Inflammatory macrophage treated with lipopolysaccharide for 1 hour (primary cell): ENCODE measurements at places on chromosomes 6 and 20.

DNA sequence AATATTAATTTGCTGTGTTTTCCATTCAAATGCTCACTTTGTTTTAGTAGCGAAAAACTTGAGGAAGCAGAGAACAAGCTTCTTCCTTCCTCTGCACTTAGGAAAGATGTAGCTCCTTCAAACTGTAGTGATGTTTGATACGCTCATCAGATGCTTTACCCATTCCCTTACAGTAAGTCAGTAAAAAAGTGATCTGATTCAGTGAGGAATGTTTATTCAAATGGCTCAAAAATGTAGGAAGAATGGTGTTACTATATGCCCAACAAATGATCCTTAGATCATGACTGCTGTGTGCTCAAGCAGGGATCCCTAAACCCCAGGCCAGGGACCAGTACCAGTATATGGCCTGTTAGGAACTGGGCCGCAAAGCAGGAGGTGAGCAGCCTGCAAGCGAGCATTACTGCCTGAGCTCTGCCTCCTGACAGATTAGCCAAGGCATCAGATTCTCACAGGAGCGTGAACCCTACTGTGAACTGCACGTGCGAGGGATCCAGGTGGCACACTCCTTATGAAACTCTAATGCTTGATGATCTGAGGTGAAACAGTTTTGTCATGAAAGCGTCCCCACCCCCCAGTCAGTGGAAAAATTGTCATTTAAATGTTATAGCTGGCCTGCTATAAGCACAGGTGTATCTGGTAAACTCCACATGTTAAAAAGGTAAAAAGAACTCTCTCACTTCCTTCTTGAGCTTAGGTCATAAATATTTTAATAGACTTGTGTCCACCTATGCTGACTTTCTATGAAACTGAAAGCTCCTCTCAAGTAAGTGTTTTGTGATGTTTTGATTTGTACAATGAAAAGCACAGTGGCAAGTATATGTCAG lies 187.2 kb downstream of the FOXC1 start:
- no peak for DNase-seq

DNA sequence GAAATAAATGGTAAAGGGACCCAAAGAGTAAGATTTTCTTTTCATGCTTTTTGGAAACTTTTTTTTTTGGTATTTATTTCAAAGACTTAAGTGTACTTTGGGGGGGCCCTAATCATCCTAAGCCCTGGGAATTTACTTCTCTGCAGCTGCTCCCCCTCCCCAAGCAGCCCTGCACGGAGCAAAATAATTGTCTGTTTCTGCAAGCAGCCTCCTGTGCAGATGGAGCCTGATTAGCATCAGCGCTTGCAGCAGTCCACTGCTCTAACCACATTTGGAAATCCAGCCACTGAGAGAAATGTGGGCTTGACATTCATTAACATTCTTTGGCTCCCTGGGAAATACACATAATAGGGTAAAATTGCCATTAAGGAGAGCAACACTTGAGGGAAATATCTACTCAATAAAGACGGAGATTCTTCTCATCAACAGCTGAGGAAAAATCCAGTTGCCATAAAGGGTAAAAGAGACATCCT lies 309.2 kb upstream of the MAP3K7 start:
- DNase-seq: no peak

- peak; percentile 72 for DNase-seq
These were observed 49.4 kb upstream of the PTPN1 start for GRCh38 chr20:50460608-50461267.

DNA sequence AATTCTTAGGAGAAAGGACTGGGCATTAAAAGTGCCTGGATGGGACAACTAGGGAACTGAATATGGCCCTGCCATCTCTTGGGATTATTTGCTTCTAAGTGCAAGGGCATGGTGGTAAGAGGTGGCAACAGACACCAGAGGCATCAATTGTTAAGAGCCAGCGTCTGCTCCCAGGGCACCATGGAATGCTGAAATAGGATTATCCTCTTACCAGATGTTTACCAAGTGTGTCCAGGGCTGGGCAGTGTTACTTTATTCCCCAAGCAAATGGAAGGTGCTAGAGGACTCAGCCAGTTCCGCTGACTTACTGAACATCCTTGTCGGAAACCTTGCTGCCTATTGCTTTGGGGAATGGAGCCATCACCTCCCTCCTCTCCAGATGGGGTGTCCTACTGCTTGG lies 273.6 kb upstream of the SUPT3H start:
- no peak for DNase-seq

GRCh38 chr6:147033267-147033666 lies 170.9 kb upstream of the STXBP5 start:
- no peak for DNase-seq

GRCh38 chr20:21126581-21126870 lies 644 bp downstream of the KIZ start:
- no peak for DNase-seq

- no peak for DNase-seq
These were observed 31.6 kb upstream of the LAMA4 start for GRCh38 chr6:112286010-112286409.

GRCh38 chr6:118253741-118254140 lies 294.4 kb upstream of the PLN start:
- DNase-seq: no peak

- DNase-seq: no peak
These were observed 130.0 kb upstream of the KCNK16 start for GRCh38 chr6:39452306-39453145.

DNA sequence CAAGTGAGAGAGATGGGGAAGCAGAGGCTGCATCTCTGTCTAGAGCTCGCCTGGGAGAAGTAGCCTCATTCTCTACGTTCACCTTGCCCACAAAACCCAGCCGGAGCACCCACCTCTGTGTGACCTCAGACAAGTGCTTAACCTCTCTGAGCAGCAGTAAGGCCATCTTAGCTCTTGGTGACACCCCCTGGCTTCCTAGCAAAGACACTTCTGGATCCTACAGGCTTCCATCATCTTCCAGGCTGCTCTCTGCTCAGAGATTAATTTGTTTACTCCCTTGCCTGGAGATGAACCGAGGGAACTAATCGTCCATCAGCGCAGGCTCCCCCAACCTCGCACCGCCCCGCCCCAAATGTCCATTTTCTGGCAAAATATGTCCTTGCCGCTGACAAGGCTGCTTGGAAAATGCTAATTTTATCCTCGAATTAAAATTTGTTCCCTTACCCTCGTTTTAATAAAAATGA lies 24.0 kb upstream of the CTNNBL1 start:
- DNase-seq: no peak

- DNase-seq: no peak
These were observed 1387.0 kb upstream of the ADGRB3 start for GRCh38 chr6:67248077-67248476.

DNA sequence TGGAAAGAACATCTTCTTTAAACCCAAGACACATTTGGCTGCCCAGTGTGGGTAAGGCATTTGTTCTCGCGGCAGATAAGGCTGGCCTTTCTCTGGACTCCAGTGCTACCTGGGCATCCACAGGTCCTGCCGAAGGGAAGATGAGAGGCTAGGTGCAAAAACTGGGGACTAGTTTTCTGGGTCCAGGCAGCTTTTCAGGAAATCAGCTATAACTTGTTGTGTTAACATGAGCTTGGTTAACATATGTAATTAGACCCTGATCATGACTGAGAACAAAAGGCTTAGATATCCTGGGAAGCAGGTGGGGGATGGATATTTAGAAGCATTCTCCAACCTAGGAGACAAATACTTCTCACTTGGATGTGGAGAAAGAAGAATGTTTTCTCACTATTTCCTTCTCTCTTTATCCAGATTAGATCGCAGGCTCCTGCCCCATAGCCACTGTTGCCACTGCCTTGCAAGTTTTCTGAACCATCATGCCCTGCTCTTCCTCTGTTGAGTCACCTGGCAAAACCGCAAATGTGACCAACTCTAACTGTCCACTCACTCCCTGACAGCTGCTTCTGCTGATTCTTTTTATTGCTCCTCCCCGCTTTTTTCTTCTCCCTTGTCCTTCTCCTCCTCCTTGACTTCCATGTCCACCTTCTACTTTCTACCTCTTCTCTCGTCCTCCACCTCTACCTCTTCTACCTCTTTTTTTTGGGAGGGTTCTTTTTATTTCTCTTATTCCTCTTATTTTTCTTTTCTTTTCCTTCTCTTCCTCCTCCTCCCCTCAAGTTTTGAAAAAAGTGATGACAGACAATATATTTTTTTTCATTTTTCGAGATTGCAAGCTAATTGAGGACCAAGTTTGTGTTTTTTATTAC lies 258.1 kb downstream of the UTRN start:
- DNase-seq: no peak

- no peak for DNase-seq
These were observed 6.3 kb upstream of the CDSN start for GRCh38 chr6:31126396-31127175.

DNA sequence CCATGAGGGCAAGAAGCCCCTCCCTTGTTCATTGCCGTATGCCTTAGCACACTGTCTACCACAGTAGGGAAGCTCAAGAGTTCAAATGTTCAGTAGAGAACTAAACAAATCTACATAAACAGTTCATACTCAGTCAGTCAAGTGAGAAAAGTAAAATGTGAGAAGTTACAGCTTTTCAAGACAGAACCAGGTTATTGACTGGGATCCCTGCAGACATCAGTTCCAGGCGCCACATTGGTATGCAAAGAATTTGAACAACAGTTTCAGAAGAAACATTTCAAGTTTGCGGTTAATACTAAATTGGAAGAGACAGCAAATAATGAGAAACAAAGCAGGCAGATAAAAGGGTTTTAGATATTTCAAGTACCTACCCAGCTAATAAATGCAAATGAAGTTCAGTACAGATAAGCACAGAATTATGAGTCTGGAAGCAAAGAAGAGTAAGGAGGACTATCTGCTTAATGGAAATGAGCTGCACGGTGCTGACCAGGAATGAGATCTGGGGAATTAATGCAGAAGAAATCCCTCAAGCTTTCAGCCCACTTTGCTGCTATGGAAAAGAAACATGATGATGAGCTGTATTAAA lies 246.2 kb downstream of the HACE1 start:
- no peak for DNase-seq

- DNase-seq: no peak
These were observed 1.7 kb downstream of the APMAP start for GRCh38 chr20:24990810-24991252.

- no peak for DNase-seq
These were observed 27.2 kb downstream of the ARID1B start for GRCh38 chr6:156804402-156804801.

DNA sequence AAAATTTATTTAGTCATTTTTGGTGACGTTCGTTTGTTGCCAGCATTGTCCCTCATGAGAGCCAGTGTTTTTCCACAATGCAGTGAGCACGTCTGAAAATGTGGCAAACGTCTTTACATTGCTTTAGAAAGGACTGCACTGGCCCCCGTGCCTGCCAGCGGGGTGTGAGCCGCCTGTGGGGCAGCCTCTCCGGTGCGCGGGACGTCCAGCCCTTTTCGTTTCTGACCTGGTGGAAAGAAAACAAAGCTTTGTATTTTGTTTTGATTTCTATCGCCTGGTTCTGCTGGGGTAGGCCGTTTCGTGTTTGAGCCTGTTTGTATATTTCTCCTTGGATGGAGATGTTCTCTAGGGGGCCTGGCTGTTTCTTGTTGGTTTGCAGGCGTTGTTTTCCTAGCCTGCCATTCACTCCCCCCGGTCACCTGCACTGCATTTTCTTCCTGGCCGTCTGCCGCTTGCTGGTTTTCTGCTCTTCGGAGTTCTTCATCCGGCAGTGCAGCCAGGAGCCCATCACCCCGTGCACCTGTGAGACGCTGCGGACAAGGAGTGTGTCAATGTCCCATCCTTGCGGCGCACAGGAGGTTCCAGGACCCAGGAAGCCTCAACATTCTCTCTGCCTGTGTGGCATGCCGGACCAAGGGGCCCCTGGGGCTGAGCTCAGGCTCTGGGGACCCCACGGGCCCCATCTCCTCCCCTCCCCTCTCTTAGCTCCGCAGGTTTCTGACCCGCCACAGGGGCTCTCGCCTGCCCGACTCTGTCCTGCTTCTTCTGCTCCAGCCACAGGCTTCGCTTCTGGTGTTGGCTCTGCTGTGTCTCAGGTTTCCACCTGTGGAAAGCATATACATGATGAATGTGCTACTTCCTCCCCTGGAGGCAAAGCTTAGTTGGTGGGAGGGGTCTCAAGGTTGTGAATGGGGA lies 100.5 kb downstream of the CDH4 start:
- DNase-seq: no peak

GRCh38 chr20:41697861-41698559 lies 79.8 kb upstream of the CHD6 start:
- peak; percentile 64 for DNase-seq

DNA sequence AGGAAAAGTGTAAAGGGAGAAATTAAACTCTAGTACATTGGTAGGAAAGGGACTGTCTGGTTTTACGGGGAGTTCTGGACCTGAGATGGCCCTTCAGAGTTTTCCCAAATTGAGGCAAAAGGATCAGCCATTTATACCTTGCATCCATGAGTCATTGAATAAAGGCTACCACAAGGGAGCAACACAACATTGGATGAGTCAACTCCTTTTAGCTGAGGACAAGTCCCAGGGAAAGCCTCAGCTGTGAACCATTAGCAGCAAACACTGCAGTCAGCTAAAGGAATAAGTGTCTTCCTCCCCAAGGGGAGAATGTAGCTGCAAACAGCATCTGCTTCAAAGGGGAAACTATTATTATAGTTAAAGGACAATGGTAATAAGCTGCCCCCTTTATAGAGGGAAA lies 468.7 kb upstream of the ID4 start:
- DNase-seq: no peak

DNA sequence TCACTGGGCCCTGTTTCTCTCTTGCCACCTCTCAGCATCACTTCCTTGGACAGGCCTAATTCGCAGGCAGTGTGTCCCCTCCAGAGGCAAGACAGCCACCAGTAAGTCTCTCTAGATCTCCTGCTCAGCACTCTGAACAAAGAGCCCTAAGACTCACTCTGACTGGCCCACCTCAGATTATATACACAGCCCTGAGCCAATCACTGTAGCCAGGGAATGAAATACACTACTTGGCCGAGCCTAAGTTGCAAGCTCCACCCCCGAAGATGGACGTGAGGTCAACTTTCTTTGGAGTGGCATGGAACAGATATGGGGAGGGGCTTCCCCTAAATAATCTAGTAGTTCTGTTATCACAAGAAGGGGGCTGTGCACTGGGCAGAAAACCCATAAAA lies 4.1 kb downstream of the BPI start:
- DNase-seq: no peak

DNA sequence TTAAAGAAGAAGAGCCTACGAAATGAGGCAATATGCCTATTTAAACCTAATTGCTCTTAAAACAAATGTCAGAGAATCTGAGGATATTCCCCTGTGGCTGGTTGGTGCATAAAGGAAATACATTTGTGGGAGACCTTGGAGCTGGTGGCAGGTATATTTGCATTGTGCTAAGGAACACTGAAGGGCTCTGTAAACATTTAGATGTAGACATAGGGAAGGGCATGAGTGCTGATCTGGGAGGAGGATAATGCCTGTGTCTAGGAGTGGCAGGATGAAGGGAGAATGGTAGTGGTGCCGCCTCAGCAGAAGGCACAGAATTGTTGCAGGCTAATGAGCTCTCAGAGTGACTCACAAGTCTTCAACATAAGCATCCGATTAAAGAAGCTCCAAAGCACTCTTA lies 85.8 kb downstream of the CD164 start:
- DNase-seq: no peak

GRCh38 chr6:44462797-44463727 lies 75.6 kb downstream of the CDC5L start:
- no peak for DNase-seq
